Uterine smooth muscle cell (primary cell): ENCODE measurements at places on chromosomes 3 and 15. TPM values are rescaled to one million over a fixed set of nuclear protein-coding genes. Genes with fewer than 3 reads are reported as not detected.

HOMER2 gene
- 5.8 and 11.0 TPM in 2 replicates for total RNA-seq

SCAP gene
- total RNA-seq: 43.8 and 73.6 TPM in 2 replicates

SPTSSB gene
- total RNA-seq: under 0.01 and 20.3 TPM in 2 replicates

CADM2 gene
- total RNA-seq: not detected in 2 replicates

TAGLN3 gene
- 9.2 and 29.5 TPM in 2 replicates for total RNA-seq

SKOR1 gene
- 0.11 and 0.12 TPM in 2 replicates for total RNA-seq

LRRC31 gene
- total RNA-seq: not detected in 2 replicates

SHC4 gene
- total RNA-seq: 1.5 and 1.7 TPM in 2 replicates

SERPINI2 gene
- total RNA-seq: not detected in 2 replicates

SCN5A gene
- 0.66 and 0.75 TPM in 2 replicates for total RNA-seq

CFAP100 gene
- total RNA-seq: not detected in 2 replicates

EHHADH gene
- 5.4 and 5.6 TPM in 2 replicates for total RNA-seq

C3orf52 gene
- 17.2 and 24.9 TPM in 2 replicates for total RNA-seq

POPDC2 gene
- total RNA-seq: 0.50 and 6.3 TPM in 2 replicates

CELF6 gene
- total RNA-seq: 0.11 and 0.37 TPM in 2 replicates

CAPN3 gene
- total RNA-seq: 0.44 and 1.6 TPM in 2 replicates

IGDCC3 gene
- total RNA-seq: under 0.01 TPM in 1 of 2 replicates, not detected in the other

ARIH2 gene
- 82.4 and 92.6 TPM in 2 replicates for total RNA-seq

BFSP2 gene
- total RNA-seq: not detected in 2 replicates

CRABP1 gene
- not detected in 2 replicates for total RNA-seq

SLC28A2 gene
- not detected in 2 replicates for total RNA-seq

ACOX2 gene
- 7.7 and 10.2 TPM in 2 replicates for total RNA-seq

TM4SF4 gene
- not detected in 2 replicates for total RNA-seq

KCNMB2 gene
- 0.87 TPM in 1 of 2 replicates, not detected in the other for total RNA-seq

SLC25A36 gene
- total RNA-seq: 90.5 and 121 TPM in 2 replicates

MYO5A gene
- total RNA-seq: 70.7 and 99.6 TPM in 2 replicates

TXNRD3 gene
- 8.6 and 10.2 TPM in 2 replicates for total RNA-seq

GPR27 gene
- 0.11 and 0.12 TPM in 2 replicates for total RNA-seq

PLSCR5 gene
- not detected in 2 replicates for total RNA-seq

BOC gene
- 16.6 and 21.1 TPM in 2 replicates for total RNA-seq

PLSCR1 gene
- total RNA-seq: 33.4 and 43.5 TPM in 2 replicates

FILIP1L gene
- 15.8 and 24.0 TPM in 2 replicates for total RNA-seq

POLQ gene
- 6.5 and 18.6 TPM in 2 replicates for total RNA-seq

CACNA2D3 gene
- not detected in 2 replicates for total RNA-seq

OXTR gene
- total RNA-seq: 8.9 and 12.1 TPM in 2 replicates

FAM98B gene
- total RNA-seq: 8.1 and 11.0 TPM in 2 replicates

NUP210 gene
- 0.77 and 1.9 TPM in 2 replicates for total RNA-seq

CCDC54 gene
- not detected in 2 replicates for total RNA-seq

EOGT gene
- 31.4 and 32.2 TPM in 2 replicates for total RNA-seq
